ENCODE measurements at places on chromosomes 2 and 18.

DNA sequence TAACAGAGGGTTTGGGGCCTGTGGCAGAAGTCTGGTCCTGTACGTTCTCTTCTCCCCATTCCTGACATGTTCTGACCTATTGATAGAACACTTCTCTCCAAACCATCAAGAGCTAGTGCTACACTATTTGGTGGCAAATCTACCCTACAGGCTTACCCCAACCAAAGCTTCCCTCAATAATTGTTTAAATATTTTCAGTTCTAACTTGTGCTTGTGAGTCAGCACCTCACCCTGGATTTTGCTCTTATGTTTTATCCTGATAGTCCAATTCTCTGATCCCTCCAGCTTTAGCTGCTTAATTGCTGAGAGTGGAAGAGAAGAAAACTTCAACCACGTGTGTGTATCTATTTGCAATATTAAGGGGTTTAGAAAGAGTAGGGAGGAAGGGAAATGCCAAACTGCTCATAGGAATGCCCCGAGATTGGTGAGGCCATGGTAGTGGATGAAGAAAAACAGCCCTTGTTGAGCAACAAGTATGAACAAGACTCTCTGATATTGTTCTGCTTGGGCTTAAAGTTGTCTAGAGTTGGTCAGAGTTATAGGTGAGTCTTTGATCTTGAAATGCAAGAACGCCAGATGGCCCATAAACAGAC lies 67.8 kb upstream of the PARD3B start:
- H3K36me3 ChIP-seq = no peaks in the 10 kb centered on the region
- no peaks in the 10 kb centered on the region for H3K27me3 ChIP-seq
- no peaks in the 10 kb centered on the region for H3K4me1 ChIP-seq
- H3K4me3 ChIP-seq = no peak overlapping the region
- no peak for DNase-seq

GRCh38 chr2:118014492-118014824 lies 588 bp upstream of the CCDC93 start:
- H3K4me3 ChIP-seq = peak overlapping the region; percentile 87
- H3K27me3 ChIP-seq = no peaks in the 10 kb centered on the region
- H3K36me3 ChIP-seq = peaks cover 14% of the 10 kb centered on the region
- no peak for DNase-seq

DNA sequence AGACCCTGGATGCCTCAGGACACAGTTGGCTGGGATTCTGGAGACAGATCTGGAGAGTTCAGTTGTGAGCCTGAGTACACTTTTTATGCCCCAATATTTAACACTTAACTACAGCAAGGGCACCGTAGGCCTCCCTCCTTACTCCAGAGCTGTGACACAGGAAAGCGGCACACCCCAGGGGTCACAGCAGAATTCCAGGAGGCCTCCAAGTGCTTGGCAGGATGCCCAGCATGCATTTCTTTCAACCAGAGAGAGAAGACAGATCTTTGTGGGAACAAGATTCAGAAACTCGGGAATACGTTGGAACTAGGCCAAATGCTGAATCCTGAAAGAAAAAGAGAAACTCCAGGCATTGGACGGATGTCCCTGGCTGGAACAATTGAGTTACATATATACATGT lies 199.2 kb upstream of the NT5C1B start:
- no peak overlapping the region for H3K27ac ChIP-seq
- no peaks in the 10 kb centered on the region for H3K4me1 ChIP-seq
- H3K36me3 ChIP-seq = no peaks in the 10 kb centered on the region
- no peak overlapping the region for H3K4me3 ChIP-seq
- no peaks in the 10 kb centered on the region for H3K27me3 ChIP-seq

- H3K36me3 ChIP-seq = peaks cover 3% of the 10 kb centered on the region
- peaks cover 32% of the 10 kb centered on the region for H3K4me1 ChIP-seq
- H3K27me3 ChIP-seq = peaks cover 6% of the 10 kb centered on the region
- peak overlapping the region; percentile 72 for H3K4me3 ChIP-seq
- DNase-seq = no peak
- no peak overlapping the region for H3K27ac ChIP-seq
Measured at GRCh38 chr18:46070815-46071652, 1.0 kb downstream of the PSTPIP2 start.

- no peaks in the 10 kb centered on the region for H3K27me3 ChIP-seq
- no peak overlapping the region for H3K4me3 ChIP-seq
- peak overlapping the region; percentile 96 for H3K27ac ChIP-seq
- DNase-seq = peak; percentile 70
- H3K36me3 ChIP-seq = no peaks in the 10 kb centered on the region
Measured at GRCh38 chr2:231611273-231612108, 18.8 kb downstream of the TEX44 start.

GRCh38 chr2:46009315-46009714 lies 287.9 kb upstream of the EPAS1 start:
- H3K4me1 ChIP-seq = peaks cover 40% of the 10 kb centered on the region
- H3K27me3 ChIP-seq = no peaks in the 10 kb centered on the region
- no peak overlapping the region for H3K27ac ChIP-seq
- peaks cover 27% of the 10 kb centered on the region for H3K36me3 ChIP-seq
- no peak for DNase-seq

GRCh38 chr2:152563764-152564163 lies 153.5 kb downstream of the PRPF40A start:
- DNase-seq = no peak
- no peaks in the 10 kb centered on the region for H3K4me1 ChIP-seq
- no peaks in the 10 kb centered on the region for H3K36me3 ChIP-seq
- no peak overlapping the region for H3K4me3 ChIP-seq
- H3K27me3 ChIP-seq = peaks cover 43% of the 10 kb centered on the region

DNA sequence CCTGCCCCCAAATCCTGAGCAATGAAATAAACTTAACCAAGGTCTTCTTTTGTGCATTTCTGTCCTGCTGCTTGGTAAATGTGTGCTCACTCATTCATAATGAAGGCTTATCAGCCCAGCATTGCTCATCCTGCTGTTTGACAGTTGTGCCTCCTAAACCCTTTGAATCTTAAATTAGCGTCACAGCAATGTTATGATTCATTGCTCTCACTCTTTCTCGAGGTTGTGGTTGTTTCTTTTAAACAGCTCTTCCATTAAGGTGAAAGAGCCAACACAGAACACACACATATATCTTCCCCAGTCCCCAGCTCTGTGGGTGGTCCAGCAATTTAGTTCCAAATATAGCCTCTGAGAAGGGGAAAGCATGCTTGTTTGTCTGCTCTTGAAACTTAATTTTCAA lies 84.0 kb downstream of the EVA1A start:
- no peak overlapping the region for H3K4me3 ChIP-seq
- H3K4me1 ChIP-seq = no peaks in the 10 kb centered on the region
- peaks cover 7% of the 10 kb centered on the region for H3K27me3 ChIP-seq
- no peak for DNase-seq
- no peak overlapping the region for H3K27ac ChIP-seq
